ENCODE measurements at places on chromosomes 11 and 22.

- DNase-seq = no peak
Measured at GRCh38 chr22:38881464-38881871, 9.5 kb upstream of the CBX6 start.

GRCh38 chr11:129894278-129895125 lies 876 bp downstream of the NFRKB start:
- no peak for DNase-seq

DNA sequence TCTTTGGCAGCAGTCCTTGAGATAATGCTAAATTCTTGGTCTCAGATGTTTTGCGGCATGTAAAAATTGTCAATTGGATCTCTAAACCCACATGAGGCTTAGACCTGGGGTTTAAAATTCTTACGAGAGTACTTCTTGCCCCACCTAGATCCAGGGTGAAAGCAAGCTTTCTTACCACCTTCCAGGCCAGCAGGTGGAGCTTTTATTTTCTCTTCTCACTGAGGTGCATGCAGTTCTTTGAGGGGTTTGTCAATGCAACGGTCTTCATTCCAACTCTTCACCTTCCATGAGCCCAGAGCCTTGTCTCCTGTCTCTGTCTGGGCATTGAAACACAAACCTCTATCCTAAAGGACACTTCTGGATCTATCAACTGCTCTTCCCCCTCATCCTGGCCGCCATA lies 154.1 kb downstream of the MYO18B start:
- DNase-seq = no peak

GRCh38 chr11:47078751-47079521 lies 97.7 kb downstream of the ARFGAP2 start:
- DNase-seq = no peak

- DNase-seq = no peak
Measured at GRCh38 chr11:65997286-65997685, 4.7 kb downstream of the EIF1AD start.

DNA sequence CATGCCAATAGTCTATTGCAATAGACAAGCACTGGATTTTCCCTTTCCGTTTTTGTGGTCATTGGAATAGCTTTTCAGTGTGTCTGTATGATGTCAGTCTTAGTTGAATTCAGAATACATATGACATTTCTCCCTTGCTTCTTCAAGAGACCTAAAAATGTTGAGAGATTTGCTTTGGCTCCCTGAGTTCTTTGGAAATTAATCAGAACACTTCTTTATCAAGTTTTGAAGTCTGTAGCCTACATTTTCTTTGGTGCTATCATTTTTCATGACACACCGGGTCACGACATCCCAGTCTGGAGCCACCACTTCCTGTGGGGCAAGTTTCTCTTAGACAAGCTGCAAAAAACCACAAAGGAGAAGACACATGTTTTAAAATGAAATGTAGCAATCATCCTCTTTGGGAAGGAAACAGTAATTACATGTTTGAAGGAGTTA lies 847.1 kb downstream of the OPCML start:
- DNase-seq = no peak

GRCh38 chr11:112226831-112227401 lies 688 bp downstream of the PTS start:
- no peak for DNase-seq

Measured in stimulated activated CD4-positive, alpha-beta T cell treated with anti-CD3 and anti-CD28 coated beads, TNF-alpha, amount 100 ng/mL, for 4 hours (primary cell).